ENCODE measurements at places on chromosomes 1 and 21.

DNA sequence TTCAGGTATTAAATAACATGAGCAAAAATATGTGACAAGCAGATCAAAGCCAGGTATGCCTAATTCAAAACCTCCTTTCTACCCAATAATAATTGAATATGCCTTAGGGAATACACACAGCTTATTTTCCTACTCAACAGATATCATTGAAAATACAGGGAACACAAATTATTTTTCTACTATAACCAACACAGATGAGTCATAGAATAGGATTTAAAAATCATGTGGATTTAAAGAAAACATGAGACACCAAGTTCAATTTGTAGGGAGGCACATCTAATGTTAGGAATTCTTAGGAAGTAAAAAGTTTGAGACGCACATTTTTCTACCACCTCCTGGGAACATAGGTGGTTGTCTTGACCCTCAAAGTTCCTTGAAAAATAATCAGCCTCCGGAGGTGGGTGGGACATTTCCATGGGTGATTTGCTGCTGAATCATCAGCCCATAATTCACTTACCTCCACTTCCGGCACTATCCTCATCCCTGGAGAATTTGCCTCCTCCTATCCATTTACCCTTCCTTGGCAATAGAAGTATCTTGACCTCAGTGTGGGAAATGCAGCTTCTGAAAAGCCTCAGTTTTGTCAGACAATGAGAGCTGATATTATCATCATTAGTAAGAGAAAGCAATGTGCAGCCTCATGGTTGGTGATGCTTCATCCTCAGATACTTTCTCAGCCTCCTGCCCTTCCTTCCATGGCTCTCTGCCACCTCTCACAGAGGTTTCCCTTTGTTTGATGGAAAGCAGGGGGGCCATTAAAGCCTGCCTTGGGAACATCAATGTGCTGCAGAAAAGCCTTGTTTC lies 33.5 kb upstream of the RGS4 start:
- no peak for DNase-seq

DNA sequence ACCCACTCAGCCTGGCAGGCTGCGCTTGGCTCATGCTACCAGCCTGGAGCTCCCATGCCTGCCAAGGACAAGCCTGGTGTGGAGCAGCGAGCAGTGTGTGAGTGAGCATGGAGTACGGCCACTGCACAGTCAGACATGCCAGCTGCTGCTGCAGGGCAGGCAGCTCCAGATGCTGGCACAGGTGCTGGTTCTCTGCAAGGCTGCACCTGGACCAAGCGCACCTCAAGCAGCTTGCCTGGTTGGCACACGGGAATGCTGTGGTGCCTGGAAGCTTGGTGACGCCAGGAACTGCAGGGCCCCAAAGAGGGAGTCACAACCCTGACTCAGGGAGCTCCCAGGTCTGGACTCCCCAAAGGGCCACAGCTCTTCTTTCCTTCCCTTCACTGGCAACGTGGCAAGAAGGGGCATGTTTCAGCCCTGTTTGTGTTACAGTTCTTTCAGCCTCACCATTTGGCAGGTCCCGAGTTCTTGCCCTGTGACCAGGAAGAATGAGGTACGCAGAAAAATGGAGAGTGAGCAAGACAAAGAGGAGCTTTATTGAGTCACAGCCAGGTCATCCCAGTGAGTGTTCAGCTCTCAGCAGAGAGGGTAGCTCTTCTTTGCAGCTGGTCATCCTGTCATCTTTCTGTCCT lies 26.1 kb downstream of the ACOT7 start:
- no peak for DNase-seq

DNA sequence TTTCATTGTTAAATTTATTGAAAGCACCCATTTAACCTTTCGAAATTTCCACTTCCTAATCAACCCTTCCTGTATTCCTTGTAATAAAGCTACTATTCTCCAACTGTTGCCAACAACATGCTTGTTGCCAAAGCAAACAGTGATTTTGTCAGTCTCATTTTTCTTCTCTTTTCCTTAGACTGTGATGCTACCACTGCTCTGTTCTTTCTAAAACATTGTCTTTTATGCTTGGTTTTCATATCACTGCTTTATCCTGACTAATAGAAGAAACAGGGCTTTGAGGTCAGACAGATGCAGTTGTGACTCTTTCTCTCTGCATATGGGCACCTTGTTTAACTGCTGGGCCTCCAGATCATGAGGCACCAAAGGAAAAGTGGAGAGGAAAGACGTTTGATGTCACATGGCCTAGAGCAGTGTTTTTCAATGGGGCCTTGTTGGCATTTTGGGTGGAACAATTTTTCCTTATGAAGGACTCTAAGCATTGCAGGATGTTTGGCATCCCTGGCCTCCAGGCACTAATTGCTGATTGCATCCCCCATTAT lies 56.1 kb downstream of the HMCN1 start:
- no peak for DNase-seq

DNA sequence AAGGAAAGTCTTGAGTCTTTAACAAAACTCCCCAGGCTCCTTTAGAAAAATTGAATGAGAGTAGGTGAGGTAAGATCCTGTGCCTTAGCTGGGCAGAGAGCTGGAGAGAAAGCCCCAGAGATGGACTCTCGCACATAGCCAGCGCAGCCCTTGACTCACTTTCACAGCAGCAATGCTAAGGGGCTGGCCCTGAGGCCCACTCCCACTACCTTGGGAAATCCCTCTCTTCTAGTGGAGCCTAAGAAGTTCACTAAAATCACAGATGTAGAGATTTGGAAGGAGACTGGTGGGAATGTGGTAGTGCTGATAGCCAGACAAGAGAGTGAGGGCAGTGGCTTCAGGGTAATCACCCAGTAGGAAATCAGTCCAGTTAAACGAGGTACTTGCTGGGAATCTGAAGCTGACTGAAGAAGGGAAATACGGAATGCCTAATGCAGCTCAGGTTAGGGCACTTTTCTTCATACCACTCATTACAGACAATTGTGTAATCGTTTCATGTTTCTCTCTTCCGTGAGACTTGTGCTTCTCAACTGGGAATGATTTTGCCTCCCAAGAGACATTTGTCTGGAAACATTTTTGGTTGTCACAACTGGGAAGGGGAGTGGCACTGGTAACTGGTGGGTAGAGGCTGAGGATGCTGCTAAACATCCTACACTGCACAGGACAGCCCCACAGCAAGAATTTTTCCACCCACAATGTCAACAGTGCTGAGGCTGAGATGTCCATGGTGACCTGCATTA lies 42.4 kb upstream of the LRRC8C start:
- no peak for DNase-seq

- no peak for DNase-seq
Measured at GRCh38 chr1:24790490-24790889, 45.2 kb downstream of the CLIC4 start.

DNA sequence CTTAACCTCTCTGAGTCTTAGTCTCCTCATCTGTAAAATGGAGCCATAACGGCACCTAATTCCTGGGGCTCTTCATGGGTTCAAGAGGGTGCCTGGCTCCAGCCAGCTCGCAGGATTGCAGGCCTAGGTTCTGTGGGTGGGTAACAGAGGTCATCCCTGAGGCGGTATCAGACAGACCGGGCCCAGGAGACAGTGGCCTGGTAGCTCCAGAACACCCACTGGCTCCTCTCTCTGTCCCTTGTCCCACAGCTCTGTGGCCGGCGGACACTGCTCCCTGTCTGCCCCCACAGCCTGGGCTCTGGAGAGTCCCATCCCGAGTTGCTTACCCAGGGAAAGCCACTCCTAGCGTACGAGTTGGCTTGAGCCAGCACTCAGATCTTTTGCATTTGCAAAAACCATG lies 150.3 kb downstream of the PEX14 start:
- no peak for DNase-seq

DNA sequence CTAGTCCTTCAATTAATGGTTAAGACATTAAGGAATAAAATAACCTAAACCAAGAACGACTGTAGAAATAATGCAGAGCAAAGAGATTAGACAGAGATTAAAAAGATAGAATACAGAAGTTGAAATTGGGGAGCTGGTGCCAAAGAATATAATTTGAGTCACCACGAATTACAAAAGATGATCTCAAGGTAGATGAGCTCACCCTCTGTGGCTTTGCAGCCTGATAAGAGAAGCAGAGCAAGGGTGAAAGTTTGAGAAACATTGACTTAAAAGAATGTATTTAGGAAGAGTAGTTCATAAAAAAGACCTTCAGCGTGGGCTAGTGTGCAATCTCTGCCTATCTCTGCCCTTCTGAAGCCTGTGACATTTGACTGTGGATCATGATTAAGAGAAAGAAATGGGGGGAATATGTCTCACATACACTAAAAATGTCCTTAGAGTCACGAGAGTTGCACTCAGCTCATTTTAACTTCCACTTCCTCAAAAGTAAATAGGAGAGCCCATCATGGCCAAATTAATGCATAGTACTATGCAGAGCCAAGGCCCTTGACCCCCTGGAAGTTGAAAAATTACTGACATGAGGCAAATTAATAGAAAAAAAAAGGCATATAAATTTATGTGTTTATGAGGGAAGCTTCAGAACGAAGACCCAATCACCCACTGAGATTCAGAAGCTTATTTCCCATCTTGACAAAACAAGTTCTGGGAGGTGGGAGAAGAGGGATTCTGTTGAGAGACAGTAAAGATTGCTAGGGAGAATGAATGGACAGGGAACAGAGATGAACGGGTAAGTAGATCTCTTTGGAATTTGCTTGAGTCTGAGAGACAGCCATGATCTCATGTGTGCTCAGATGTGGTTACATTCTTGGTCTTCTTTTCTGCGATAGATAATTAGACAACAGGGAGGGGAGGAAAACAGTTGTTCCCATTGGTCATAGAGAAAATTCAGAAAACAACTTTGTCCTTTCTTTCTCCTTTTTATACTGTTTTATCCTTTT lies 395.4 kb upstream of the LRRC7 start:
- DNase-seq: no peak

DNA sequence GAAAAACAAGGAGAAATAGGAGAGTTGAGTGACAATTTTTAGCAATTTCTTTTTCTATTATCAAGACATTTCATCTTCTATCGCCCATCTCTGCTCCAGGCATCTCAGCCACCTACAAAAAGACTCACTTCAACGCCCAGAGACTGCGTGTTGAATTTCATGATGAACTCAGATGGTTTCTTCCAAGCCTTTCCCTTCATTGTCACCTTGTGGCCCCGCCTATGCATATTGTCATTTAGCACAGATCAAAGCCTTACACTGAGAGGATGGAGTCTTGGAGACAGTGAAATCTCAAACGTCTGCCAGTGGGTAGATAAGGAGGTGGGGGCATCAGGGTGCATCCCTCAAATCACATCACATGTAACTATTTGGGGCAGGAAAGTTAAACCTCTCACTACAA lies 319.4 kb downstream of the SIPA1L2 start:
- no peak for DNase-seq

DNA sequence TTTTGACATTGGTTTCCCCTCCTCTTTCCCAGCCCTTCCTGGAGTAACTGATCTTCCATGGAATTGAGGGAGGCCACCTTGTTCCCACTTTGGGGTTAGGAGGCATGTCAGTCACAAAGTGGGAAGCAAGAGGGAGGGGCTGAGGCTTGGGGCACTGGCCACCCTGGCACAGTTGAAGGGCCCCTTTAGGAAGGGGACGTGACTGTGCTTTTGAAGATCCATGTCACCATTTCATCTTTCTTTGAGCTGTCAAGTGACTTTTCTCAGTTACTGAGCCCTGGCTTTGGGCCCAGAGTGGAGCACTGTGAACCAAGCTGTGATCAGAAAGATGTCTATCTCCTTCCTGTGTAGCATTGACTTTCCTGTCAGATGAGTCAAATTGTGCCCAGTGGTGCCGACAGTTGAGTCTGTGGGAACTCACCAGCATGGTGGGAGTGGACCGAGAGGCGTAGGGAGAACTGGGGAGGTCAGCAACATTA lies 38.5 kb upstream of the TDRD10 start:
- DNase-seq: peak; percentile 78

DNA sequence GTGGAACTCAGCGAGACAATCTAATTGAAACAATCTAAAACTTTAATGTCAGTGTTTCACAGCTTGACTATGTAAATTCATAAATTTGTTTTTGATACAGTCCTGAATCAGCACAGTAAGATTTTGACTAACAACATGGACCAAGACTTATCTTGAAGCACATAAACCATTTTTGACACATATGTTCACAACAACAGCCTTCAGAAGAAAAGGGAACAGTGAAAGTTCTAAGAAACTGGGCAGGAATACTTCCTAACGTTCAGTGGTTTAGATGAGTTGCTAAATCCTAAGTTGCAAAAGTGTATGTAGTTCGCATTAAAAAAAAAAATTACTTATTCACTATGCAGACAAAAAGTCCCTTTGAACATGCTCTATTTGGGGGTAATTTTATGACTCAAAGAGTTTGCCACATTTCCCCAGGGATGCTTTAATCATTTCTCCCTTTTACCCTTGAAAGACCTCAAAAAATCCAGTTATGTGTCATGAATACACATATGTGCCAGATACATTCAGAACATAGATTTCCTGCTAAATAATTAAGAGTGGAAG lies 120.2 kb downstream of the MRPL39 start:
- DNase-seq: no peak

GRCh38 chr1:220225957-220226356 lies 46.3 kb downstream of the RAB3GAP2 start:
- no peak for DNase-seq

DNA sequence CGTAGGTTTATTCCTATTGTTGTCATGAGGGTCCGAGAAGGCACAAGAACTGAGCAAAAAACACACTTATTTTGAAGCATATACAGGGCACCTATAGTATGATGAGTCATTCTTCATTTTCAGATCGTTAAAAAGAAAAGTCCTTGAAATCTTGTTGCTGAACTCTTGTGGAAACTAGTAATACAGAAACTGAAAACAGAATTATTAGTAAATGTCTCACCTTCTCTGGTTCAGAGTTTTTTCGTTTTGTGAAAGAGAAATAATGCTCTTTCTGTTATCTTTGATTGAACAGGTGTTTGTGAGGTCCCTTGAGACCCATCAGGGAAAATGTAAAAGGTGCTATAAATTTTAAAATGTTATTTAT lies 102.0 kb upstream of the COA6 start:
- DNase-seq: no peak

GRCh38 chr21:42447182-42447581 lies 43.5 kb downstream of the UBASH3A start:
- DNase-seq: no peak

- no peak for DNase-seq
Measured at GRCh38 chr1:235527196-235527814, 23.1 kb upstream of the B3GALNT2 start.

GRCh38 chr21:45859041-45859761 lies 122.4 kb upstream of the COL6A1 start:
- no peak for DNase-seq

GRCh38 chr1:204093421-204093717 lies 20.5 kb downstream of the SOX13 start:
- no peak for DNase-seq

GRCh38 chr1:76620371-76620770 lies 246.9 kb upstream of the ST6GALNAC5 start:
- DNase-seq: no peak

GRCh38 chr1:7333620-7334019 lies 437.5 kb upstream of the VAMP3 start:
- no peak for DNase-seq

DNA sequence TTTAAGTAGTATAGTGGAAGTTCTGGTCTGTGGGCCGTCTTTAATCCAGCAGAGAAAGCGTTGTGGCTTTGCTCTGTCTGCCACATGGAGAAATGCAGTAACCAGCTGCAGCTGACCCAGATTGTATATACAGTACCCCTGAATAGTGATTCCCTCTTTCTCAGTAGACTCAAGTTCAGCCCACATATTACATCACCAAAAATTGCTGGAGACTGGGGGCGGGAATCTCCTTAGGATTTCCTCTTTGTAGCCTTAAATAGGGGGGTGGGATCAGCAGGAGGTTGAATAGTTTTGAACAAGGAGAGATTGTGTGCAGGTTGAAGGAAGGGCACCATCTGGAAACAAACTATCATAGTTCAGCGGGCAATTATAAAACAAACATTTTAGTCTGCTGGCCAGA lies at the start of gene ANGPTL1:
TSS of gene ANGPTL1 (minus strand) at position 134 of the 400 bp plus-strand sequence. CDS start 5,301 bp downstream, outside the sequence.
- DNase-seq: no peak

- peak; percentile 59 for DNase-seq
Measured at GRCh38 chr1:234676103-234676594, 66.2 kb upstream of the IRF2BP2 start.
